Kidney glomerular epithelial cell (primary cell): ENCODE measurements at places on chromosomes 4 and X.

- DNase-seq, result no peak
Observed at GRCh38 chr4:8657381-8658088, 65.0 kb downstream of the CPZ start.

GRCh38 chrX:12447448-12448064 lies 309.3 kb downstream of the FRMPD4 start:
- DNase-seq, result no peak

DNA sequence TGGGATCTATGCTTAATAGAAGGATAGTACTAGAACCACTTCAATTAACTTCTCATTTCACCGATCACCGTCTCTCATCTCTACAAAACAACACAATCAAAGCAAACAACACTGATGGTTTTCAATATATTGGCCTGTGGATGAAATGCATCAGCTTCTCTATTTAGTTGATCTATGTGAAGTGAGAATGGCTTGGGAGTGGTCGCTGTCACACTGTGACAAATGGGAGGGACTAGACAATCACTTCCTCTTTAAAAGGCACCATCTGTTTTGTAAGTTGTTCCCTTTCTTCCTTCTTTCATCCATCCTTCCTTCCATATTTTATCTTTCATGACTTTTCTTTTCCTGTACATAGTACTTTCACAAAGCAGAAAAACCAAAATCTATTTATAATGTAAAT lies 23.9 kb upstream of the NWD2 start:
- DNase-seq, result no peak

DNA sequence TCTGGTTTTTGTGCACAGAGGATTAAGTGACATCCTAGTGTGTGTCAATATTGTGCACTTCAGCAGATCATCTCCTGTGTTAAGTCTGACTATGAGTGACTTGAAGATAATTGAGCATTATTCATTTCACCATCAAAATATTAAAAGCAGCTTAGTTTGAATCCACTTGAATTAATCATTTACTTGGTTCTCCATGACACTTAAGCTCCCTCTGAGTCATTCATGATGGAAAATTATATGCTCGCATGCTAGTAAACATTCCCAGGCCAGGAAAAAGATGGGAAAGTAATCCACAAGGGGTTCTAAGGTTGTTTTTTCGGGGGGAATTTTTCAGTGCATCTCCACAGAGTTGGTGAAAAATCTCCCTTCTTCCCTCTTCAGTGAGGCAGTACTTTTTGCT lies 97.2 kb upstream of the EOLA2 start:
- peak; percentile 19 for DNase-seq

- DNase-seq, result no peak
Observed at GRCh38 chr4:116016201-116016600, 902.8 kb upstream of the NDST4 start.

GRCh38 chr4:39427520-39428114 lies 20.9 kb downstream of the KLB start:
- DNase-seq, result no peak

DNA sequence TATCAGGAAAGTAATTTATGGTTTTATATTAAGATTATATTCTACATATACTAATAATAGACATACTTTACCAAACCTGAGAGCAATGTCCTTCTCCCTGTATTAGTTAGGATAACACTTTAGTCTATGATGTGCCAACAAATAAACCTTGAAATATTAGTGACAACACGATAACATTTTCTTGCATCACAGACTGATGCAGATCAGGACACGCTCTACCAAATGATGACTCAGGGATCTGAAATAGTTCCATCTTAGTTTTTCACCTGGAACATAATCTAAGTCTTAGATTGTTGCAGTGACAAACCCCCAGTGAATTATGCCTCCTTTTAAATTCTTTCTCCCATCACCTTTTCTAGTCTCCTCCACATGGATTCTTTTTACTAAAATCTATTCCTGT lies 214.2 kb downstream of the CLCN4 start:
- DNase-seq, result no peak

- DNase-seq, result no peak
Observed at GRCh38 chrX:137236837-137237236, 203.0 kb upstream of the GPR101 start.

GRCh38 chr4:55181010-55182005 lies 55.9 kb upstream of the KDR start:
- no peak for DNase-seq

- DNase-seq, result no peak
Observed at GRCh38 chr4:150457802-150458201, 124.1 kb upstream of the MAB21L2 start.

DNA sequence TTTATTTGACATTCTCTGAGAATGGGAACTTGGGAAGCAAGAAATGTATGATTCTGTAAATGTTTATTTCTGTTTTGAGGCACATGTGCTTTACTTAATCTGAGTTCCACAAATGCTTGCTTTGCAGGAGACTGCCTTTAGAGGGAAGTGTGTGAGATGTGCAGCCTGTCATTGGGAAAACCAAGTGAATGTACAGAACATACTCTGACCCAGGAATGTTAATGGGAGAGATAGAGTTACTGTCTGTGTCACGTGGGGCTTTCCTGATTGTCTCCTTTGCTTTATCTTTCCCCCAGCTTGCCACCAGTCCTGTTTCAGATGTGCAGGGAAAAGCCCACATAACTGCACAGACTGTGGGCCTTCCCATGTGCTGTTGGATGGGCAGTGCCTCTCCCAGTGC lies 218.6 kb upstream of the ANXA3 start:
- DNase-seq, result no peak

DNA sequence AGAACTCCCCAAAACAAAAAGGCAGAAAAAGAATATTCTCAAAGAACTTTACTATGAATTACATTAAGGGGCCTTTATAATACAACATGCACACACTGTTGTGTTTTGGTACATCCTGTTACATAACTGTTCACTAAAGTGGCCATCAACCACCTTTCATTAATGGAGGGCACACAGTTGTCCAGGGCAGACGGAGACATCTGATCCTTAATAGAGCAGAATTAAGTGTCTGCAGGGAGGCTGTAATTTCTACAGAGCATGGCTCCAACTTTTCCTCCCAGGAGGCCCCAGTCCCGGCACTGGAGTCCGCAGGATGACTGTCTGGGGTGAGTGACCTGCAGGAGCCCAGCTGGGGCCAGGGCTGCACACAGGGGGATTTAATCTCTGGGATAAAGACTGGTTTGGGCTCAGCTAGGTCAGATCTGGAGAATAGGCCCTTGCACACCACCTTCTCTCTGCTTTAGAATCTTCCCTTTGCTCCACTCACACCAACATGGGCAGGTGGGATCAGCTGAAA lies 233.4 kb downstream of the MAML3 start:
- DNase-seq, result no peak

DNA sequence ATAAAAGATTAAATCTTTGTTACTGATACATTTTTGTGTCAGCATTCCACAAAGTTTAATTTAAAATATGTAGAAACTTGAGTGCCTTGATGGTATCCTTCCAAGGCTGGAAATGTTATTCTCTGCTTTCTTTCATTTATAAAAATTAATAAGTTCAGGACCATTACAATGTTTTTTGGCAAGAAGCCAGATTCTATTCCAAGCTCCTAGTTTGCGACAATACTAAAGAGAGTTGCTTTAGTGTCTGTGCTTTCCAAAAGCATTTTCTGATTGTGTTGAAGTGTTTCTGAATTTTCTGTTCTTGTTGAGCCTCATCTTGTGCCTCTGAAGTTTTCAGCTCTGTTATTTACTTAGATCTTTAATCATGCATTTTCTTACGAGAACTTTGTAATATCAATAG lies 516.2 kb downstream of the KCTD8 start:
- DNase-seq, result no peak

DNA sequence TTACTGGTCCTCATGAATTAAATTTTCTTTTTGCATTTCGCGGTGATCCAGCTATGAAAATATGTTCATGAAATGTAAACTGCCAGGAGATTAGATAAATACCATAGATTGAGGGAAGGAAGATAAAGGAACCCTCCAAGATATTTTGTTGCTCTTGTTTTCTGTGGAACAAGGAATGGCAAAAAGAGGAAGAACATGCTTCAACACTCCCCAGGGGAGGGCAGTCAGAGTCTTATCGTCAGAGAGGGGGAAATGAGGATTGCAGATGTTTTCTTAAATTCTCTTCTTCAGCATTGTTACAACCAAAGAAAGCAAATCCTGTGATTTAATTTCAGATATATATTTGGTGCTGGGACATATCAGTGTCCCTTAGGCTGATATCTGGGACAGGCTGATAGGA lies 9.5 kb upstream of the SFRP2 start:
- DNase-seq, result no peak

DNA sequence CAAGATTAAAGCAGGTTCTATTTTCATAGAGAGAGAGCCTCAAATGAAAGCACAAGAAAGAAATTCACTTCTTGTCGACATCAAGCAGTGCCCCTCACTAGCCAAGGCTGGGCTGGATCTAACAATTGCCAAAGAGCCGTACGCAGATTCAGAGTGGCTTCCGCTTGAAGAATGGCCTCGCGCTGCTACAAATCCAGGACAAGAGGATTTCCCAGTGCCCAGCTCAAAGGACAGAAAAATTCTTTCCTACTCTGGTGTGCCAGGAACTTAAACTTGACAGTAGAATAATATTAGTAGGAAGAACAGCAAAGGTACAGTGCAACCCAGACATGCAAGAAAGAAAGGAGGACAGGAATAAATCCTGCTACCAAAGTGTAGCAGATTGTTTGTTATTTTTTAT lies 56.5 kb upstream of the PPARGC1A start:
- no peak for DNase-seq

DNA sequence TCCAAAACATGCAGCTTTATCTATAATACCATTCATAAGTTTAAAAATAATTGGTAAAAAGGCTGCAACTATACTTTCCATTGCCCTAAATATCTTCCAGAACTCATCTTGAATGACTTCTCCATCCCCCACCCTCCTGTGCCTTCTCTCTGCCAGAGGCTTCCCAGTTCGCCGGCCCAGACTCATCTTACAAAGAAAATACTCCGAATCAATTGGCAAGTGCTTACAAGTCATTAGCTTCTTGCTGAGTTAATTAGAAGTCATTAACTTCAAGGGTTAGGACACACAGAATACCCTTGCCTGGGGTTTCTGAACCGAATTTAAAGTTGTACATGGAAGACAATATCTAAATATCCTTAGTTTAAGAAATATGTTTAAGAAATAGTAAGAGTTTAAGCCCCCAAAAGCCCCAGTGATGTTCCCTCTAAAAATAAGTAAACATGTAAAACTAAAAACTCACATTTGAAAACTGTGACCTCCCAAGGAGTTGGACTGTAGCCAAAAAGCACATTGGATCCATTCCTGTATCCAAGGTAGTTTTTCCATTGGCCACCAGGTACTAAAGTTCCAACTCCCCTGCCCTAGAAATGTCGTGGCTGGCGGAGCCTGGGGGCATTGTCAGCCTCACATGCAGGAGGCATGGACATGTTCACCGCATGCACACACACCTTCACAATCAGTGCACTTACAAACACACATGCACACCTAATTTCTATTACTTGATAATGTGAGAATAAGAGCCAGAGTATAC lies 535.2 kb upstream of the FAT1 start:
- no peak for DNase-seq

DNA sequence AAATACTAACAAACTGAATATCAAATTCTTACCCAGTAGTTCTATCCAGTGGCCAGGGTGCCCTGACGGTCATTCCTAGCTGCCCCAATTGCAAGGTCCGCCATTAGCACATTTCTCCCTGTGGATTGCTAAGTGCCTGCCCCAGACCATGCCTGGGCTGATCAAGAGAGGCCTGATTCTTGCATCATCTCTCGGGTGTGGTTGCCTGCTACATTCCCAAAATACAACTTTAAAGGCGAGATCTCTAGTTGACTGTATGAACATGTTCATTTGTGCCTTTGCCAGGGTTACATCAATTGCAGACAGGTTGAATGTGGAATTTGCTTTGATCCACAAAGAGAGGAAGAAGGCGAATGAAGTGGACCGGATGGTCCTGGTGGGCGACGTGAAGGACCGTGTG lies 28.0 kb downstream of the PRPS2 start:
- DNase-seq, result no peak

DNA sequence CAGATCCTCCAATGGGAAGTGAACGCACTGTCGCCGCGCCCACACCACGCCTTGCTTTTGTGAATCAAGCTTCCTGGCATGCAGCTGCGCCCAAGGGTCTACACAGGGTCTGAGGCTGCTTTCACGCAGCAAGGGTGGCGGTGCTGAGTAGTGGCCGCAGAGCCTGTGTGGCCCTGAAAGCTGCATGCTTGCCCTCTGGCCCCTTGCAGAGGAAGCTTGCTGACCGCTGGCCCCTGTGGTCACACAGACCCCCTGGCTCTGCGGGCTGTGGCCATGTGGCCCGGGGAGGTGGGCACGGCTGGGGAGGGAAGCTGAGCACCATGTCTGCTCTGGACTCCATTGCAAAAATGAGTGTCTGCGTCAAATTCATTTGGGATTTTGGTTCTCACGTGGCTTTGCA lies 8.8 kb downstream of the DOK7 start:
- no peak for DNase-seq

DNA sequence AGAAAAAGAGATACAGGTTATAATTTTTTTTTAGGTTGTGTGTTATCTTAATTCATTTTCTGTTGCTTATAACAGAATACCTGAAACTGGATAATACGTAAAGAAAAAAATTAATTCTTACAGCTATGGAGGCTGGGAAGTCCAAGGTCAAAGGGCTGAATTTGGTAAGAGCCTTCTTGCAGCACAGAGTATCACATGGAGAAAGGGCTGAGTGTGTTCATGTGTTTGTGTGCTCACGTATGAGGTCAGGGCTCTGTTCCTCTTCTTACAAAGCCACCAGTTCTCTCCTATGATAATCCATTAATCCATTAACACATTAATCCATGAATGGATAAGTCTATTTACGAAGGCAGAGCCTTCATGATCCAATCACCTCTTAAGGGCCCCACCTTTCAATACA lies 8.6 kb upstream of the RAB28 start:
- DNase-seq, result no peak

- no peak for DNase-seq
Observed at GRCh38 chr4:26300314-26301307, 20.2 kb upstream of the RBPJ start.

DNA sequence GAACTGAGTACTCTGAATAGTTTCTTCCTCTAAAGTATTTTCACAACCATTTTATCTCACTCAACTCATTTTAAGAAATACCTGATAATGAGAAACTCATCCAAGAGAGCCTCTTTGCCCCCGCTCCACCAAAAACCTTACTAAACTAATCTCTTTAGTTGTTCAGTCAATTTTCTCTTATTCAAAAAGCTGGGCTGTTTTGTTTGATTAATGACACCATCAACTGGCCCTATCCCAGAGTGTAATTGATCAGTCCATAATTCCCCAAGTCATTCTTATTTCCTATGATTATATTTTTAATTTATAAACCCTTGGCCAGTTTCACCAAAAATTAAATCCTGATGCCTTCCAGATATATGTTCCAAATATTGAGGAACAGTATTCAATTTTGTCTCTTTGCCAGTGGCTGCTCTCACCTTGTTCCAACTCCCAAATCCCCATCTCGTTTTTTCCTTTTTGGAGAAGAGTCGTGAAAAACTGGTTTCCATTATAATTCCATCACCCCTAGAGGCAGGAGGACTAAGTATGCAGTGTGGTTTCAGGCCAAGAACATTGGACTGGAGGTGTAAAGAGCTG lies 10.4 kb downstream of the LIMCH1 start:
- DNase-seq, result no peak

- DNase-seq, result no peak
Observed at GRCh38 chr4:170476351-170476750, 386.6 kb upstream of the AADAT start.

GRCh38 chrX:153372949-153373348 lies 28.2 kb downstream of the PNMA6E start:
- no peak for DNase-seq

GRCh38 chr4:153997516-153997915 lies 208.6 kb upstream of the SFRP2 start:
- no peak for DNase-seq
